ENCODE measurements at places on chromosomes 1 and 21.

- DNase-seq: peak; percentile 57
Observed at GRCh38 chr1:153565529-153566374, at the start of gene S100A2. Gene S100A2, minus strand, starts transcription at chr1:153565844. Its CDS starts 1,967 bp downstream, at chr1:153563877.

DNA sequence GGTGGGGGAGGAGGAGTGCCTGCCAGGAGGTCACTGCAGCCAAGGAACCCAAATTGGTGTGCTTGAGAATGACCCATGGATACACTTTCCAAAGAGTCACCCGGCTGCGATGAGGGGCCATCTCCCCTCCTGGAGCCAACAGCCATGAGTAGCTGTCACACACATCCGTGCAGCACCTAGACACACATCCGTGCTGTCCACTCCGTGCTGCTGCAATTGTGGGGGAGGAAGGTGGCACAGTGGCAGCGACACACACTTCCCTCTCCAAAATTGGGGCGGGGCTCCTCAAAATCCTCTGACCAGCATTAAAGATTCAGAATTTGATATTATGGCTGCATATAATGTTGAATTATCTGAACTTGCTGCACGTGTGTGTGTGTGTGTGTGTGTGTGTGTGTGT lies 15.8 kb downstream of the TP73 start:
- DNase-seq: no peak

- DNase-seq: no peak
Observed at GRCh38 chr1:51997974-51998382, 7.5 kb upstream of the RAB3B start.

GRCh38 chr1:34915521-34915920 lies 13.9 kb downstream of the DLGAP3 start:
- no peak for DNase-seq

DNA sequence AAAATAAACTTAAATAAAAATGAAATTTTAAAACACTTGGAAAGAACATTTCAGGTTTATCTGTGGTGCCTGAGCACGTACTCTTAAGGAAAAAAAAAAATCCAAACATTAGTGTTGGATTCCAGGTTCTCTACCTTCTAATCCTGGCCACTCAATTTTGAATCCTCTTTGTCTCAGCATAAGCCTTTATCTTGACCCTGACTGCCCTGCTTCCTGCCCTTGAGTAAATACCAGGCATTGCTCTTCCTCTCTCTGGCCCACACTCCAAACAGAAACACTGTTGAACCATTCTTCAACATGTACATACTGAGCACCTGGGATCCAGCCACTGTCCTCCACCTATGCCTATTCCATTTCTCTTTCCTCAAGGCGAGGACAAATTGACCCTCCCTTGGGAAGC lies 11.4 kb upstream of the VANGL1 start:
- no peak for DNase-seq

DNA sequence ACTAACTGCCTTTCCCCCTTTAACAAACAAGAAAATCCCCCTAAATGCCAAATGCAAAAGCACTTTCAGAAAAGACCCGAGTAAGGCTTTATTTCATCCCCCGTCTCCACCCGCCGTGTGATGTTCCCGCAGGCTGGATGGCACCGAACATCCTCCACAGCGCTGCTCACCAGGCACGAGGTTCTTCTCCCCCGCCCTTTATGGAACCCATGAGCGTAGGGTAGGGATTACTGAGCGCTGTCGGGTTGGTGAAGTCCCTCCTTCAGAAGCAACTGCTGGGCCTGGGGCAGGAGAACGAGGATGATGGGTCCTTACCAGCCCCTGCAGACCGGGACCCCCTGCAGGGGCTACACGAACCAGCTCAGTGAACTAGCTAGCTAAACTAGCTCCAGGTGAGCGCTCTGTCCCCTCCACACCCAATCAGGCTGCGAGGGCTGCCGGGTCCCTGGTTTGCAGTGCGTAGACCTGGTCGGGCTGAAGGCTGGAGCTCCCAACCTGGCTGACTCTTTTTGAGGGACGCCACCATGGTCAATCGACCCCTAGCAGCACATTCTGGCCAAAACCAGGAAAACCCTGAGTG lies 80.4 kb downstream of the ITPKB start:
- DNase-seq: no peak

DNA sequence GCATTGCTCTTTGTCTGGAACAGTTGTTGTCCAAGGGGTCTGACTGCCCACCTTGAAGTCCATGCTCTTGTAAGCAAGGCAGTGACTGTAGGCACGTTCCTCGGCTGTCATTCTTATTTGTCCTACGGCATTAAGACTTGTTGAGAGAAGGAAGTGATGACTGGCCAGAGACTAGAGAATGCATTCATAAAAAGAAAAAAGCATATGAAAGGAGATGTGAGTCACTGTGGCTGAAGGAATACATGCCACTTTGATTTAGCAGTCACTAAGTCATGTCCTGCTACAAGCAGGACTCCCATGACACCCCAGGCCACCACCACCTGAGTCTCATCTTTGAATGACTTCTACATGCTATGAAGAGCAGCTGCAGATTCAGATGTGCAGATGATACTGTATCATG lies 50.5 kb downstream of the CNN3 start:
- no peak for DNase-seq

- DNase-seq: no peak
Observed at GRCh38 chr1:77175230-77175844, 43.9 kb downstream of the PIGK start.

DNA sequence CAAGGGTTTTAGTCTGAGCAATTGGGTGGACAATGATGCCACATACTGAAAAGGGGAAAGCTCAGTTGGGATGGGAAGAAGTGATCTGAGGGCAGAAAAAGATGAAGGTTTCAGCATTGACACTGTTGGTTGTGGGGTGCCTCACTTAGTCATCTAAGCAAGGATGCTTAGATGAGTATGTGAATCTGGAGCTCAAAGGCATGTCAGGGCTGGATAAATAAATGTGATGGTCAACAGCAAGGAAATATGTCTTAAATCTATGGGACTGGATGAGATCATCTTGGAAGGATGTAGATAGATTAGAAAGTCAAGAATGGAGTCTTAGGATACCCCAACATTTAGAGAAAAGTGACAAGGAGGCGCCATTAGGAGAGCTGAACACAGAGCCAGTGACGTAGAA lies 114.6 kb downstream of the ZBTB18 start:
- DNase-seq: no peak

GRCh38 chr1:226733304-226733703 lies 5.8 kb downstream of the ITPKB start:
- DNase-seq: no peak

DNA sequence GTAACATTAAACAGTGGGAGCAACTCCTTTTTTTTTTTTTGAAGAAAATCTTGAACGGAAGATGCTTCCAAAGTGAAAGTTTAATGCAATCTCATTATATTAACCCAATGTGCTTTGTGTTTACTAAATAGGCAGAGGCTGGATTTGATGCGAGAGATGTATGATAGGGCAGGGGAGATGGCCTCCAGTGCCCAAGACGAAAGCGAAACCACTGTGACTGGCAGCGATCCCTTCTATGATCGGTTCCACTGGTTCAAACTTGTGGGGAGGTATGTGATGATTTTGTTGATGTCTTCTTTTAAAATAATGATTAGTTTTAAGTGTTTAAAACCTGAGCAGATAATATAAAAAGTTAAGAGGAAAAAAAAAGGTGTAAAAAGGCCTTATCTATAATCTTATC lies 74.2 kb upstream of the PGD start:
- no peak for DNase-seq

GRCh38 chr21:26715878-26716506 lies 129.2 kb downstream of the ADAMTS1 start:
- no peak for DNase-seq

DNA sequence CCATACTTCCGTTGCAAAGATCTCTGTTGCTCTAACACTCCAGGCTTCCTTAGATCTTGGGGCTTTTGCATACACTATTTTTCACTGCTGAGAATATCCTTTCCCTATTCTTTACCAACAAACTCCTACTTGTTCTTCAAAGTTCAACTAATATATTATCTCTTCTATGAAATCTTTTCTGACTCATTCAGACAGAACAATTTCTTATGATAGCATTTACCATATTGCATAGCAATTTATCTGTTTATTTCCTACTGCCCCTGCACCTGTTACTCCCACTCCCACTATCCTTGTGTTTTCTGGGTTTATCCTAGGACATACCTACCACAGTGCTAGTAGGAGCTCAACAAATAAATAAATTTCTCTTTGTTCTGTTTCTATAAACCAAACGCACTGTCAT lies 11.0 kb downstream of the GADD45A start:
- DNase-seq: no peak

DNA sequence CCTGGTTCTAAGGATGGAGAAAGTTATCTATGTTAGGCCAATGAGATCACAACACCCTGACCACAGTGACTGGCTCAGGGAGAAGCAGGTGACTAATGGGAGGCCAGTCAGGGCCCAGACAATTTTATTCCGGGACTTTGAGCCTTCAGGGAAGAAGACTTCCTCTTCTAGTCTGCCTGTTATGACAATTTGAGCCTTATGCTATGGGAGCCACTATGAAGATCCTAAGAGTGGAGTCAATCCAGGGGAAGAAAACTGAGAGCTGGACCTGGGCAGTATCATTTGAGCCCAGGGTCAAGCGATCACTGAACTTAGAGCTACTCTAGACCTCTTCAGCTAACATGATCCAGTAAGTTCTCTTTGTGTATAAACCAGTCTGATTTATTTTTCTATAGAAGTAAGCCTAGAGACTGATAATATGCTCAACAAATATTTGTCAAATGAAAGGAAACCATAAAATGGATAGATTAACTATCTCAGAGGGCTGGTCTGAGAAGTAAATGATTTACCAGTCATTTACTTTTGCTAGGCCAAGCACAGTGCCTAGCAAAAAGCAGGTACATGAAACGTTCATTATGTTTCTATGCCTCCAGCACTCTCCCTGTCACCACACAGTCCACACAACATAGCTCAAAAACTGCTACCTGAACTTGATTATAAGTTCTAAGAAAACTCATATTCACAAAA lies 4.2 kb upstream of the C1orf141 start:
- no peak for DNase-seq

DNA sequence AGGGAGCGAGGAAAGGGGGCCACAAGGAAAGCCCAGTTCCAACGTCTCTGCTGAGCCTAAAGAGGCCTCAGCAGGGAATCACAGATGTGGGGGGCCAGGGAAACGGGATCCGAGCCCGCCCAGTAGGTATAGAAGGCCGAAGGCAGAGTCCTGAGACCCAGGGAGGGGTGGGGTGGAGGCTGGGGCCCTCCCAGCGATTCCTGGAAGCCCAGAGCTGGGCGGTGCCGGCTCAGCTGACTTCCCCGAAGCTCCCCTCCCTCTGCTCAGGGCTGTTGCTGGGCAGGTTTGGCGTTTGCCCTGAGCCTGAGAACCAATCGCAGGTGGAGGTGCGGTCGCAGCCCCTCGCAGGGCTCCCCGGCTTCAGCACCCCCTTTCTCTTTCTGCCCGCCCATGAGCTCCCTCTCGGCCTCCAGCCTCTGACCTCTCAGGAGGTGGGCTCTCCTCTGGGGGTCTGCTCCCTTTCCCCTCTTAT lies 12.8 kb downstream of the ADAMTSL4 start:
- peak; percentile 88 for DNase-seq

DNA sequence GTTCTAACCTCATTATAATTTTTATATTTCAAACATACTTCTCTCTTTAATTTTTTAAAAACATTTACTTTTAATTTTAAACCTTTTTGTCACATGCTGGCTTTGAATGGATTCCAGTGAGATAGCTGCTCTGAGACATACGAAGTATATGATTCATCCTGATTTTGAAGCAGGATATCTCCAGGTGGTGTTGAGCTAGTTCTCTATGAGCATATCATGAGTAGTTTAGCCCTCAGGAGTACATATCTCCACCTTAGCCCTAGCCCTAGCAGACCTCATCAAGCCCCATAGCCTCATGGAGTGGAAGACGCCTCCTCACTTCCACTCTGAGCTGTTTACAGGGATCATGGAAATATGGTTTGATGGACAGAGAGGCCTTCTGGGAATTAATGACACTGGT lies 183.2 kb upstream of the C21orf91 start:
- no peak for DNase-seq
